Stimulated activated CD4-positive, alpha-beta T cell treated with anti-CD3 and anti-CD28 coated beads, TNF-alpha, amount 100 ng/mL, for 1 hour (primary cell): ENCODE measurements at places on chromosomes 7 and 10.

- no peak for DNase-seq
These were observed 37.4 kb downstream of the AMZ1 start for GRCh38 chr7:2725178-2726105.

- no peak for DNase-seq
These were observed 108.1 kb downstream of the CCDC71L start for GRCh38 chr7:106552645-106553445.

DNA sequence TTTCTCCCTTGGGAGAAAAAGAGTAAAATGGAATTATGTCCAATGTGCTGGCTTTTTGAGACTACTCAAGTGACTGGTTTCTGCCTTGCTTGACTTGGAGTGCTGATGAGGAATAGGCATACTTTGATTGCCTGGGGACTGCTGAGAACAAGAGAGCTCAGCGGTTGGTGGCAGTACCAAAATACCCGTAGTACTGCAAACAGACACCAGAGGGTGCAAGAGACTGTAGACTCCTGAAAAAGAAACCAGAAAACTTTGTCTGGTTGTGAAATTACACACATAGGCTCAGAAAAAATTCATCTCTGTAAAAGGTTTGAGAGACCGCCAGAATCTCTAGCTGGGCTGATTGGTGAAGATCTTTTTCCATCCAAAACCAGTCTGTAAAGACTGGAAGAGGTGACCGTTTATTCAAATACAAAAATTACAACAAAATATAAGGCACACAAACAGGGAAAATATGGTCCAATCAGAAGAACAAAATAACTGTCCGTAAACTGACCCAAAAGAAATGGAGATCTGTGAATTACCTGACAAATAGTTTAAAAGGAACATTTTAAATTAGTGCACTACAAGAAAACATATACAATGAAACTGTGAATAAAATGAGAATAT lies 18.5 kb downstream of the BICC1 start:
- peak; percentile 21 for DNase-seq

DNA sequence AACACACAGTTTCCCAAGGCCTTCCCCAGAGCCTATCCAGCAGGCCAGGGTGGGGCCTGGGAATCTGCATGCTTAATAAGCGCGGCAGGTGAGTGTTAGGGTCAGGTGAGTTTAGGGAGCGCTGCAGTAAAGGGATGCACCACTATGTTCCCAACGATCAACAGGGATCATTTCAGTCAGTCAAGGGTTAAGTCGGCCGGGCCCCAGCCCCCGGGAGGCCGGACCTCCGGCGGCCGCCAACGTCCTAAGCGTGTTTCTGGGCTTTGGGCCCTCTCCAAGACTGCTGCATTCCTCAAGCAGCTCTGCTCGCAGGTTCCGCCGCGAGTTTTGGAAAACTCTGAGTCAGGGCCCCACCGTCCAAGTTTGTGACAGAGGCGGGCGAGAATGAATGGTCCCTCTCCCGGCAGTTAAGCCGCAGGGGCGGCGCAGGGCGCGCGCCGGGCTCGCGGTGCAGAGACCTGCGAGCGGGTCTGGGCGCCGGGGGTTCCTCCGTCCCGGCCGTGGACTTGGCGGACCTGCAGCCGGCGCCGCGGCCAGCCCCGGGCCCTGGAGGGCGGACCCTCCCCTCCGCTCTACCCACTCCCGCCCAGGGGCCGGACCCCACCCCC lies 81.6 kb downstream of the ARHGAP22 start:
- no peak for DNase-seq

DNA sequence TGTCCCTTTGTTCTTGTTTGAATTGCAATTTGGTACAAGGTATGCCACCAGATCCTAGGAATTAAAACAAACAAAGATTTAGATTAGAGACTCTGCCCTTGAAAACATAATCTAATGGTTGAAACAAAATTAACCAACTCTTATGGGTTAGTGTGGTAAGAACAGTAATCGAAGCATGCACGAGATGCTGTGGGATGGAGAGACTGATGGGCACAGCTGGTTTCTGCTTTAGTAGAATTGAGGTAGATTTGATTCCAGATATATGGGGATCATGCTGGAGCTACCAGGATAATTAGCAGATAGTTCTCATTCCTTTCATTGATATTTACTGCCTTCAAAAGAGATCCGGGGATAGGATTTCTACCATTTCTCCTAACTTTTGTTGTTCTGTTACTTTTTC lies 20.4 kb upstream of the SEMA4G start:
- DNase-seq, result no peak
